ENCODE measurements at places on chromosomes 2 and 18. TPM values are rescaled to one million over a fixed set of nuclear protein-coding genes. Genes with fewer than 3 reads are reported as not detected.

Gene PCARE
- total RNA-seq, result 0.05 TPM

- no peak overlapping the region for H3K4me3 ChIP-seq
- no peaks in the 10 kb centered on the region for H3K4me1 ChIP-seq
- H3K27me3 ChIP-seq, result no peaks in the 10 kb centered on the region
- DNase-seq, result no peak
Observed at GRCh38 chr18:66838340-66838987, 234.6 kb upstream of the CDH19 start.

GRCh38 chr18:21632393-21632792 is 20.3 kb downstream of the SNRPD1 start:
- H3K27ac ChIP-seq, result no peak overlapping the region
- no peaks in the 10 kb centered on the region for H3K27me3 ChIP-seq
- DNase-seq, result no peak
- H3K36me3 ChIP-seq, result no peaks in the 10 kb centered on the region

GRCh38 chr2:240214790-240215675 is 74.6 kb upstream of the OTOS start:
- no peak for DNase-seq
- H3K36me3 ChIP-seq, result no peaks in the 10 kb centered on the region
- no peaks in the 10 kb centered on the region for H3K4me1 ChIP-seq
- no peak overlapping the region for H3K27ac ChIP-seq
- H3K4me3 ChIP-seq, result no peak overlapping the region

DNA sequence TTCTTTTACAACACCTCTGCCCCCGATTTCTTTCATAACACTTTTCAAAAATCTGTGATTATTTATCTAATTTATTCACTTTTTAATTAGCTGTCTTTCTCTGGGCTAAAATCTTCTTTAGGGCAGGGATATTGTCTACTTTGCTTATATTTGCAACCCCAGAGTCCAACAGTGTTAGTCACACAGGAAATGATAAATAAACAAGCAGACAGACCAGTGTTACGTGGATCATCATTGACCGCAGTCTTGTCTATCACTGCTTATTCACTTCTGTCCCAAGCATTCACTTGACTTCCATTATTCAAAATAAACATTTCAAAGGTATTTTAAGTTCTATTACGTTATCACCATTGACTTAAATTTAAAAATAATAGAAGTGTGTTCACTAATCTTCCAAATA is 237.6 kb upstream of the UBE2E3 start:
- no peak overlapping the region for H3K4me3 ChIP-seq
- H3K27ac ChIP-seq, result no peak overlapping the region
- no peaks in the 10 kb centered on the region for H3K4me1 ChIP-seq
- no peak for DNase-seq

GRCh38 chr2:203438528-203438927 is 96.6 kb downstream of the RAPH1 start:
- H3K27me3 ChIP-seq, result no peaks in the 10 kb centered on the region
- H3K27ac ChIP-seq, result no peak overlapping the region
- DNase-seq, result no peak
- no peaks in the 10 kb centered on the region for H3K36me3 ChIP-seq
- peaks cover 7% of the 10 kb centered on the region for H3K4me1 ChIP-seq

DNA sequence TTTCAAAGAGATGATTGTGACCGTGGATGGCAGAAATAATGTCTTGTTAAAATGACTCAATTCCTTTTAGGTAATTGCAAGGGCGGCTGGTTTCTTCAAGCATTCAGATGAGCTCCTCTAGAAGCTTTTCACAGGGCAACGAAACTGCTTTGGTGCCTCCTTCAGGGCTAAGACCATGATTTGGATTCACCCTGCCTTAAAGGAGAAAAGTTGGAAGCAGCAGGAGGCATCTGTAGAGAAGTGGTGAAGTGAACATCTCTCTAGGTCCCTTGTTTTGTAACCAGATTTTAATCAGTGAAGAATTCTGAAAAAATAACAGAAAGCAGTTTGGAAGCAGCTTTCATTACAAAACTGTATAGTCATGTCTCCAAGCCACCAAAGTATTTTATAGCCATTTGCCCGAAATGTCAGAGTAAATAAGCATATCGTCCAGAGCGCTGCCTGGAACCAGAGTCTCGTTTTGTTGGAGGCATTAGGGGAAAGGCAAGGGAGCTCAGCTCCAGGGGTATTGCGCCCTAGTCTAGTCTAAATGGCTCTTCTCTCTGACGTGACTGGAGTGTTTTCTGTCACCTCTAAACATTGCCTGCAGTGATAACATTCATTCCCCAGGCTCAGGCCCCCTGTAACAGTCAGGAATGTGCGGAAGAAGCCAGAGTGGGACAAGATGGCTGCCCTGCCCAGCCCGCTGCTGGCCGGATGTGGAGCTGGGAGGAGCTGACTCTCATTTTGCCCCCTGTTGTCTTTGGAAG is 57.8 kb upstream of the ITGB6 start:
- H3K27me3 ChIP-seq, result no peaks in the 10 kb centered on the region
- H3K4me3 ChIP-seq, result no peak overlapping the region
- H3K36me3 ChIP-seq, result no peaks in the 10 kb centered on the region

DNA sequence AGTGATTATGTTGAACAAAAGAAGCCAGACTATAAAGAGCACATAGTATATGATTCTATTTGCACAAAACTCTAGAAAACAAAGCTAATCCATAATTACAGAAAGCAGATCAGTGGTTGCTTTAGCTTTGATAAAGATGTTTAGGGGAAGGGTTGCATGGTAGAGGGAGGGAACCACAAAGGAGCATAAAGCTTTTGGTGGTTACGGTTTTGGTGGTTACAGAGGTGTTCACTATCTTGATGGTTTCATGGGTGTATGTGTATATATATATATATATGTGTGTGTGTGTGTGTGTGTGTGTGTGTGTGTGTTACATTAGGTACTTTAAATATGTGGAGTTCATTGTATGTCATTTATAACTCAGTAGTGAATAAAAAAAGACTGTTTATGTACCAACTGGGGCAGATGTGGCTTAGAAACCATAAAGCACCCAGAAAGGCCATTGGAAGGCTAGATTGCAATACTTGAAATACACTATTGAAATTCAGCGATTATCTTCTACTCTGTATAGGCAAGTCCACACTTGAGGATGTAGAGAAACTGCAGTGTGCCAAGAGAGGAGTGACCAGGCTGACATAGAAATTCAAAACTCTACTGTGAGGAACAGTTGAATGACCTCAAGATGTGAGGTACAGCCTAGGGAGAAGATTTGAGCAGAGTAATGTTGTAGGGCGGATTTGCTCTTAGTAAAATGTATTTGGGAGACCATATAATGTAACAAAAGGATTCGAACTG is 60.6 kb downstream of the CAB39 start:
- no peaks in the 10 kb centered on the region for H3K27me3 ChIP-seq
- peaks cover 30% of the 10 kb centered on the region for H3K4me1 ChIP-seq
- H3K27ac ChIP-seq, result no peak overlapping the region
- DNase-seq, result no peak

GRCh38 chr2:81084101-81084500 is 779.5 kb upstream of the LRRTM1 start:
- H3K27ac ChIP-seq, result no peak overlapping the region
- no peaks in the 10 kb centered on the region for H3K27me3 ChIP-seq
- H3K4me3 ChIP-seq, result no peak overlapping the region
- no peaks in the 10 kb centered on the region for H3K36me3 ChIP-seq
- DNase-seq, result no peak

- peaks cover 4% of the 10 kb centered on the region for H3K27me3 ChIP-seq
- H3K4me1 ChIP-seq, result no peaks in the 10 kb centered on the region
- H3K36me3 ChIP-seq, result no peaks in the 10 kb centered on the region
Observed at GRCh38 chr2:38533180-38533579, 69.5 kb downstream of the HNRNPLL start.

DNA sequence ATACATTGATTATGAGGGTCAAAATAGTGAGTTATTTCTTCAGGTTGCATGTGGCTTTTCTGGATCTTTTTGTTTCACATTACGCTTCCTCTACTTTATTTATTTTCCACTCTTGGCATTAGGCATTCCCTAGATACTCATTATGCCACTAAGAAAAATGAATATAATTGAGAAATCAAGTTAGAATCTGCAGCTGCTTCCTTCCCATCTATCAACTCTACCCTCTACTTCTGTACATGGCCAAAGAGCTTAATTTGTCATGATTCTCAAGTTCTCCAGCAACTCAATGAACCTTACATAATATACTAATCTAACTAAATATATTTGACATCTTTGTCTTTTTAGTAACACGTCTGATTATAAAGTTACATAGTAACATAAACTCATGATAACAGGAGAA is 598.1 kb upstream of the LRRTM4 start:
- no peaks in the 10 kb centered on the region for H3K36me3 ChIP-seq
- H3K4me1 ChIP-seq, result no peaks in the 10 kb centered on the region
- DNase-seq, result no peak
- H3K4me3 ChIP-seq, result no peak overlapping the region

GRCh38 chr2:62296832-62297623 is 101.1 kb downstream of the B3GNT2 start:
- H3K36me3 ChIP-seq, result no peaks in the 10 kb centered on the region
- H3K4me3 ChIP-seq, result no peak overlapping the region
- no peak overlapping the region for H3K27ac ChIP-seq
- peaks cover 22% of the 10 kb centered on the region for H3K4me1 ChIP-seq
- no peaks in the 10 kb centered on the region for H3K27me3 ChIP-seq

All from left lung (tissue), 14 donors.